ENCODE measurements at places on chromosomes 12 and 14. TPM values are rescaled to one million over a fixed set of nuclear protein-coding genes. Genes with fewer than 3 reads are reported as not detected.

Gene INHBE
- not detected for polyA plus RNA-seq

Gene COX8C
- polyA plus RNA-seq: not detected

Gene MANSC4
- not detected for polyA plus RNA-seq

DNA sequence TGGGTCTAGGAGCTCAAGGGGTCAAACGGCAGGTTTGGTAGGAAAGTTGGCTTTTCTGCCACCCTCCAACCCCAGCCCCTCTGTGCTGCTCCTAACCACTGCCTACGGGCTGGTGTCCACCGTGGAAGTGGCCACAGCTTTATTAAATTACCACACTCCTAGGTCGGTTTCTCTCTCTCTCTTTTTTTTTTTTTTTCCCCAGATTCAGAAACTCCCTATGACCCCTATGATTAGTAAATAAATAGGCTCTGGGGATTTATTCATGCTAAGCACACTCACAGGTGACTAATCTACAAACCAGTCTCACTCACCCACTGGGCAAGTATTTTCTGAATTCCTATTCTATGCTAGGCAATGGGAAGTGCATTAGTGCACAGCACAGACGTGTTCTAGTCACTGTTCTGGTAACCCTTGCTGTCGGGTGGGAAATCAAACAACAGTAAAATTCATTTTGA, 8.7 kb upstream of the DDX47 start:
- DNase-seq: peak; percentile 68

DNA sequence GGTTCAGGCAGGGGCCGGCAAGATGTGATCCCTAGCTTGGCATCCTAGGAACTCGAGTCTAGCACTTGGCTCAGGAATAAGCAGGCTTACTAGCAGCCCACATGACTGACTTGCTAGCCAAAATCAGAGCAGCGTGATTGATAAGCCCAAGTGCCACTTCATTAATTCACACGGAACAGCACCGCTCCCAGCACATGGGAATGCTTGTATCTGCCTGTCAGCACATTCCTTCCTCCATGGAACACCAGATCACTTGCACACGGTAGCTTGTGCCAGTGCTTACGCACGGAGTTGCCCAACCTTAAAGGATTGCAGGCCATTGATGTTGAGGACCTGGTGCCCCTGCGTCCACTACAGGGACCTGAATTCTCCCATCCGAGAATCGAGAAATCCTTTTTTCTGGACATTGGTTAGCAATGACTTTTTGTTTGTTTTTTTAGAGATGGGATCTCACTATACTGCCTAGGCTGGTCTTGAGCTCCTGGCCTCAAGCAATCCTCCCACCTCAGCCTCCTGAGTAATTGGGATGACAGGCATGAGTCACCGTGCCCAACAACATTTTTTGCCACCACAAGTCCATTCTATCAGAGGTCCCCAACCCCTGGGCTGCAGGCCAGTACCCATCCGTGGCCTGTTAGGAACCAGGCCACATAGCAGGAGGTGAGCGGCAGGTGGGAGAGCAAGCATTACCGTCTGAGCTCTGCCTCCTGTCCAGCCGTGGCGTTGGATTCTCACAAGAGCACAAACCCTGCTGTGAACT, 30.6 kb upstream of the TSPAN9 start:
- no peak for DNase-seq

- no peak for DNase-seq
Measured at GRCh38 chr12:64876388-64877071, 52.1 kb downstream of the TBC1D30 start.

DNA sequence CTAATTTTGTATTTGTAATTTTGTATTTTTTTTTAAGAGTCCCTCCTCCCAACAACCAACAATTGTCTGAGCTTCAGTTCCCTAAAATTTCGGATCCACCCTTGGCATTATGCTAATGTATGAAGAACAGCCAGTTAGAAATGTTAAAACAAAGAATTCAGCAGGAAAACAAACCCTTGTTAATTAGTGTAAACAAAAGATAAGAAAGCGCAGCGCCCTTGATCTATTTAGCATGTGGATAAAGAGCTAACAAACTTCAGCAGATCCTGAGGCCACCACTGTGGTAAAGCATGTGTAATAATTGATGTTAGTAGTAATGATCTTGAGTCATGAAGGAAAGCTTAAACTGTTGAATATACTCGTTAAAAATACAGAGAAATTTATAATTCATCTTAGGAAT, 199.8 kb downstream of the TMX1 start:
- DNase-seq: no peak

DNA sequence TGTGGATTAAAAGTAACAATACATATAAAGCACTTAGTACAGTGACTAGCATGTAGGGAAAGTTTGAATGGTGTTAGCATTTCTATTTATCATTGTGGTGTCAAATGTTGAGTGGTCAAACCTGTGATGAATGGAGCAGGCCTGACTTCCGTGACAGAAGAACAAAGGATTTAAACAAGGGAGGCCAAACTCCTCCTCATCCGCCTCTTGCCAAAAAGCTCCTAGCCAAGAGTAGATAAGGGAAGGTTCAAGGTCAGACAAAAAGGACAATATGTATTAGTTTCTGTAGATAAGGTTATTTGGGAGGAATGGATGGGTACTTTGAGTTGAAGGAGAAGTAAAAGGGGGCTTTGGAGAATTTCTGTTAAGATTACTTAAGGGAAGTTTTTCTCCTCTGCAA, 6.5 kb downstream of the RNASE7 start:
- no peak for DNase-seq

DNA sequence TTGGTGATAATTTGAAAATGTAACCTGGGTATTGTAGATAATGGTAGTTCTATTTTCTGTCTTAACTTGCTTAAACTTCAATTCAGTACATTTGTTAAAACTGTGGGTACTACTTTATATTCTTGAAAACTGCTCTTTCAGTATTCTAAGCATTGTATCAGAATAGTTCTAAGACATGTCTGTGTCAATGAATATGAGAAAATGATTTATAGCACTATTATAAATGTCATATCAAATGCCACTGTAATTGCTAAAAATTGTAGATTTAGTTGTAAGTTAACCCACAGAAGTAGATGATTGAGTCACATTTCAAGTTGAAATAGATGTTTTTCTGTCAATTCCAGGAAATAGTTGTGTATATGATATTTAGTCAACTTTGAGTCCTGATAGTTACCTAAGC, 2.4 kb downstream of the NAA30 start:
- peak; percentile 32 for DNase-seq

- no peak for DNase-seq
Measured at GRCh38 chr12:2651068-2651965, 143.5 kb upstream of the FKBP4 start.
